ENCODE measurements at places on chromosomes 6 and 20. TPM values are rescaled to one million over a fixed set of nuclear protein-coding genes. Genes with fewer than 3 reads are reported as not detected.

DNA sequence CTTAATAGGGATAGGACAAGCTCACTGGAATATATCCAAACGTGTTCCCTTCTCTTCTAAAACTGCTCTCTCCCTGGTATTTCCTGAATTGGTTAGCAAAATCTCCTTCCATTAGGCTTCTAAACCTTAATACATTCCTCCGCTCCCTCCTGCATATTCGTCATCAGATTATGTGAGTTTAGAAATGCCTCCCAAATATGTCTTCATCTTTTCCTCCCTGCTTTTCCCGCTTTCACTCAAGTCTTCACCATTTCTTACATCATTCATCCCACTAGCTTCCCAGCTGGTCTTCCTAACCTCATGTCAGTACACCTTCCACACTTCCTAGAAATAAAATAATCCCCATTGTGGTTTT lies 26.9 kb downstream of the SLC22A16 start:
- DNase-seq = no peak

GRCh38 chr6:28134015-28134414 lies 7.7 kb upstream of the ZKSCAN8 start:
- DNase-seq = peak; percentile 82

GRCh38 chr20:58021481-58021880 lies 207.0 kb downstream of the ANKRD60 start:
- peak; percentile 26 for DNase-seq

DNA sequence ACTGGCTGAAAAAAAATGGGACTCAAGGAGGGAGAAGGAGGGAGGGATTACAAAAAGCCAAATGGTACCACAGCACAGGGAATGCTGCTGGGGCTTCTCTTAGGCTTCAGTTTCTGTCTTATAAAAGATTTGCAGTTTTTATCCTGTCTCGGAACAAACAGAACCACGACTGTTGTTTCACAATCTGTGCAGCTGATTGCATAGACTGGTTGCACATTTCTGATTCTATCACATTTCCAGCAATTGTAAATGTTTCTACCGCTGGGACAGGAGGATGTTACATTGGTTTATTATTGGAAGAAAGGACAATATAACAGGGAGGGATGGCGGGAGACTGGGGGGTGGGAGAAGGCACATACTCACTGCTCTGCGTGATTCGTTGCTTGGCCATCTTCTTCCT lies 73.5 kb upstream of the ARID1B start:
- DNase-seq = no peak

DNA sequence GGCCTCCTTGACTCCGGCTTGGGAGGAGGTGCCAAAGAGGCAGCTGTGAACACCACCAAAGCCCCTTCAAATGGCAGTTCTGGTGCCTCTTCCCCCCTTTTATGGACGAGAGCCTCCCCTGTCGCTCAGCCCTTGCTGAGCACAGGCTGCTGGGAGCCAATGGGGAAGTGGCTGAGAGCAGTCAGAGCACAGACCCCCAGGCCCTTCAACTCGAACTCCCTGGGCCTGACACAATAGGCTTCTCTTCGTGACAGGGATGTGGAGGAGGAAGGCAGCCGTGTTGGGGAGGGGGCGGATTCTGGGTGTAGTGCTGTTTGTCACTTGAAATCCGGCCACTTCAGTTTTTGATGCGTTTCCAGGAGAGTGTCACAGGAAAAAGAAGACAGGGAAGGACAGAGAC lies at the start of gene PDYN:
Gene PDYN, minus strand, starts transcription at position 73 of the 400 bp plus-strand sequence. CDS start 10,974 bp downstream, outside the sequence.
- DNase-seq = no peak

Gene RNF217
- 13.0 TPM for total RNA-seq

Gene MOXD1
- 17.2 TPM for total RNA-seq

Gene CRISP2
- total RNA-seq = not detected

Gene GRM1
- total RNA-seq = 0.26 TPM

Gene RNF39
- total RNA-seq = not detected

Gene C20orf204
- total RNA-seq = 0.59 TPM

Data from SK-MEL-5 (cell line).